Fibroblast of the aortic adventitia (primary cell): ENCODE measurements at places on chromosomes 6 and 20. TPM values are rescaled to one million over a fixed set of nuclear protein-coding genes. Genes with fewer than 3 reads are reported as not detected.

- DNase-seq: peak; percentile 74
Observed at GRCh38 chr6:119207971-119208725, 129.7 kb upstream of the FAM184A start.

Gene GPRC6A
- not detected in 2 replicates for total RNA-seq

DNA sequence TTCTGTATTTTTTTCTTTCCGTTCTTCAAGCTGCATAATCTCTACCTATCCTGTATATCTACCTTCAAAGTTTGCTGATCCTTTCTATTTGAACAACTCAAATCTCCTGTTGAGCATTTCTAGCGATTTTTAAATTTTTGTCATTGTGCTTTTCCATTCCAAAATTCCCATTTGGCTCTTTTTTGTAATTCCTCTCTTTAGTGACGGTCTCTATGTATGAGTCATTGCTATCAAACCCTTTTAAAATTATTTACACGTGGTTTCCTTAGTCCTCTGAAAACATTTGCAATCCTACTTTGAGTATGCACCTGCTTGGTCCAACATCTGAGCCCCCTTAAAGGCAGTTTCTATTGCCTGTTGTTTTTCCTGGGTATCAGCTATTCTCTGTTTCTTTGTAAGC is 100.5 kb upstream of the FOXC1 start:
- DNase-seq: no peak

DNA sequence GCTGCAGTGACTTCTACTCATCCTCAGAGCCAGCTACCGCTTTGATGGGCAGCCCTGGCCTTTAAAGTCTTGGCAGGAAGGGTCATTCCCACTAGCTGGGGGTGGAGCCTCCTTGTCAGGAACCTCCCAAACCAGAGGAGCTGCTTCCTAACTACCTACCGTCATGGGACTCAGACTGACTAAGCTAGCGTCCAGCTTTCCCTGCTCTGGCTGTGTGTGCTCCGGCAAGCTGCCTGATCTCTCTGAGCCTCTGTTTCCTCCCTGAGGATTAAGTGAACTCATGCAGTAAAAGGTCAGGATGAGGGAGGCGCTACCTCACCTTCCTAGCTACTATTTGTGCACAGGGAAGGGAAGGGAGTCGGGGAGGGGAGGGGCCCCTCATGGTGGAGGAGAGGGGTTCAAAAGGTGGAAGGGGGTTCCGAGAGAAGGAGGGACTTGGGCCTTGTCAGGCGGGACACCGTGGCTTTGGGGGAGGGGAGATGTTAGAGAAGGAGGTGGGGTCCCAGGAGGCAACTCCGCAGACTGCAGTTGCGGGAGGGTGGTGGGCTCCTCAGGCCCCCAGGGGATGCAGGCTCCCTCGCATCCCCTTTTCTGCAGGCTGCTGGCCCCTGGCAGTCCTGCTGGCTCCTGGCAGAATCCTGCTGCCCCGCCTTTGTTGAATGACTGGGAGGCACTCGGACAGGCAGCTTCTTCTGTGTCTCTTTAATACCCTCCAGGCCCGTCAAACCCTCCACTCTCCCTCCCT is 9.8 kb downstream of the DUSP15 start:
- DNase-seq: peak; percentile 48

DNA sequence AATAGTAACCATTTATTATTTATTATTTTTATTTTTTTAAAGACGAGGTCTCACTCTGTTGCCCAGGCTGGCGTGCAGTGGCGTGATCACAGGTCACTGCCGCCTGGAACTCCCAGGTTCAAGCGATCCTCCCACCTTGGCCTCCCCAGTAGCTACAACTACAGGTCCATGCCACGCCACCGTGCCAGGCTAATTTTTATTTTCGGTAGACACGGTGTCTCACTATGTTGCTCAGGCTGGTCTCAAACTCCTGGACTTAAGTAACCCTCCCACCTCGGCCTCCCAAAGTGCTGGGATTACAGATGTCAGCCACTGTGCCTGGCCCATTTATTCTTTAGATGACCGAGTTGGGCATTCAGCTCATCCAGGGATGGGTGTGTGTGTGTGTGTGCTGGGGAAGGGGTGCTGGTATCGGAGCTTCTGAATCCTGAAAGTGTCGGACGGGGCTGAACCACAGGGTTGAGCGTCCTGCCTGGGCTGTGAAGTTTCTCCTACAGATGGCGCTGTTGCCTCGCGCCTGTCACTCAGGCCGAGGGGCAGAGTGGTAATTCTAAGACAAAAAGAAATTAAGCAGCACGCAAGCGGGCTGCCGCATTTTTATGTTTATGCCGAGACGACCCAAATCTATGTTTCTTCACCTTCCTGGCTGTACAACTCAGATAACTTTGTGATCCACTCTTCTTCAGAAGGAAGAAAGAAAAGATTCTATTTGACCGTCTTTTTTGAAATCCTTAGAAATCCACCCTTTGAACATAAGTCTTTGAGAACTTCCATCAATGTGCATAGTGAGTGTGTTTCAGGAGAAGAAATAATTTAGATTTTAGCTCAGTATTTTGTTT is 252.8 kb downstream of the CDH26 start:
- DNase-seq: peak; percentile 67

Gene GSTA3
- total RNA-seq: not detected in 2 replicates

- DNase-seq: no peak
Observed at GRCh38 chr6:2410656-2411380, 165.4 kb upstream of the GMDS start.

- DNase-seq: no peak
Observed at GRCh38 chr20:45163083-45163803, 11.5 kb upstream of the PI3 start.
